Amygdala (tissue), 56 donors: ENCODE measurements at places on chromosomes 16 and 17.

DNA sequence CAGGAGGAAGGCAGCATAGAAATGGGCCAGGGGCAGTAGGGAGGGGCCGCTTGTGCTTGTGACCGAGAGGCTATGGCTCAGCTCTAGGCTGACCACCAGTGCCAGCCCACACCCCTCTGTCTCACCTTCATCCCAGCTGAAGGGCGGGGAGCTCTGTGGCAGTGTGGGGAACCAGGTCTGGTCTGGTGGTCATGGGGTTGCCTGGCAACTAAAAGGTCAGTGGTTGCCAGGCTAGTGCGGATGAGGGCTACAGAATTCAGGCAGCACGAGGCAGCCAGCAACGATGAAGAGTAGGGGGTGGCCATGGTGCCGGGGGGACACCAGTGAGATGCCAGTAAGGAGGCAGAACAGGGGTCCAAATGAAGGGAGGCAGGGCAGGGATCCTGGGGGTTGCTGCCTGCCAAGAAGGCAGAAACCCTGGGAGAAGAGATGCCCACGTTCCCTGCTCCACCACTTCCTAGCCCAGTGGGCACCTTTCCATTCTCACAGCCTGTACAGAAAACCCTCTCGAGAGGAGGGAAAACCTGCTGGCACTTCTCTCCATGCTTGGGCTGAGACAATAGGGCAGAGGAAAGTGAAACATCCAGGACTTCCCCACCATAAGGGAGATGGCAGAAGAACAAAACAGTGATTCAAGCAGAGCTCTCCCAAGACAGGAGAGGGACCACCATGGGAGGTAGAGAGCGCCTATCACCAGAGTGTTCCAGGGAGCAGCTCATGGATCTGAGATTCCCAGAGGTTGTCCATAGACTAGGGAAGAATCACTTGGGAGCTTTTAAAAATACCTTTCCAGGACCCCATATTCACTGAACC is 39.7 kb downstream of the SRCIN1 start:
- DNase-seq = no peak

- DNase-seq = no peak
Measured at GRCh38 chr17:28008513-28008912, 34.0 kb upstream of the NLK start.

DNA sequence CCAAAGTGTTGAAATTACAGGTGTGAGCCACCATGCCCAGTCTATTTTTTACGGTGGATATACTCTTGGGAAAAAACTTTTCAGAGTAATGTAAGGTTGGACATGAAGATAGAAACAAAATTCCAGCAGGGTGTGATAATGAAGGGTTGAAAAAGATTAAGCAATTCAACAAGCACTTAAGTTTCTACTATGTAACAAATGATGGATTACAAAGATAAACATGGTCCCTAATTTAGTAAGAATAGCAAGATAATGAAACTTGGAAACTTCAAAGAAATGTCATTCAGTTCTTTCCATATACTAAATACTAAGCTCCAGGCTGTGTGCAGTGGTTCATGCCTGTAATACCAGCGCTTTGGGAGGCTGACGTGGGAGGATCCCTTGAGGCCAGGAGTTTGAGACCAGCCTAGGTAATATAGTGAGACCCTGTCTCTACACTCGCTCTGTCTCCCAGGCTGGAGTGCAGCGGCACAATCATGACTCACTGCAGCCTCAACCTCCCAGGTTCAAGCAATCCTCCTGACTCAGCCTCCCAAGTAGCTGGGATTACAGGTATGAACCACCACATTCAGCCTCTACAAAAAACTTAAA is 31.0 kb downstream of the PSMD12 start:
- no peak for DNase-seq

GRCh38 chr17:10579270-10579669 is 29.8 kb upstream of the MYH2 start:
- DNase-seq = no peak

- no peak for DNase-seq
Measured at GRCh38 chr16:88536971-88537751, 33.0 kb upstream of the ZC3H18 start.

- DNase-seq = no peak
Measured at GRCh38 chr16:64364894-64365293, 757.0 kb downstream of the CDH11 start.

DNA sequence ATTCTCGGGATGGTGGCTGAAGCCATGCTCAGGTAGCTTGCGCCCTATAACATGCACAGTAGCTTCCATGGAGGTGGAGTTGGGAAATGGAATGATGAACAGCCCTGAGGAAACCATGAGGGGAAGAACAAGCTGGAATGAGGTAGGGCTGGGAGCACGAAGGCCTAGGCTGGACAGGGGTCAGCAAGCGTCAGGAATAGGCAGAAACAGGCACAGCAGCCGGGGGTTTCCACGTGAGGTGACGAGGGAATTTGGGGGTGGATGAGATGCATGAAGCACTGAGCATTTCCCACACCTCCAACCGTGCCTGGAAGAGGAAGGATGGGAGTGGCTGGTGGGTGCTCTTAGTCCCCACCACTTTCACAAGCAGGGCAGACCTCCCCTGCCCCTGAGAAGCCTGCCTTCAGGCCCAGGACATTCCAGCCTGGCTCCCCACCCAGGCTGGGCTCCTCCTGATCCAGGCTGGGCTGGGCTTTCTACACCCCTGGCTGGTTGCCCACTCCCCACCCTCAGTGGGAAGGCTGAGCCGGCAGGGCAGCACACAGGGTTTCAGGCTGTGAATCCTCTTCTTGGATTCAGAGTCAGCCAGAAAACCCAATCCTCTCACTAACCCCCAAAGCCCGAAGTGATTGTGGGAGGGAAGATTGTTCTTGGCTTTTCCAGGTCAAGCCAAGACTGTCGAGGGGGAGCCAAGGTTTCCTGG is 21.9 kb downstream of the PLEKHG4 start:
- no peak for DNase-seq

DNA sequence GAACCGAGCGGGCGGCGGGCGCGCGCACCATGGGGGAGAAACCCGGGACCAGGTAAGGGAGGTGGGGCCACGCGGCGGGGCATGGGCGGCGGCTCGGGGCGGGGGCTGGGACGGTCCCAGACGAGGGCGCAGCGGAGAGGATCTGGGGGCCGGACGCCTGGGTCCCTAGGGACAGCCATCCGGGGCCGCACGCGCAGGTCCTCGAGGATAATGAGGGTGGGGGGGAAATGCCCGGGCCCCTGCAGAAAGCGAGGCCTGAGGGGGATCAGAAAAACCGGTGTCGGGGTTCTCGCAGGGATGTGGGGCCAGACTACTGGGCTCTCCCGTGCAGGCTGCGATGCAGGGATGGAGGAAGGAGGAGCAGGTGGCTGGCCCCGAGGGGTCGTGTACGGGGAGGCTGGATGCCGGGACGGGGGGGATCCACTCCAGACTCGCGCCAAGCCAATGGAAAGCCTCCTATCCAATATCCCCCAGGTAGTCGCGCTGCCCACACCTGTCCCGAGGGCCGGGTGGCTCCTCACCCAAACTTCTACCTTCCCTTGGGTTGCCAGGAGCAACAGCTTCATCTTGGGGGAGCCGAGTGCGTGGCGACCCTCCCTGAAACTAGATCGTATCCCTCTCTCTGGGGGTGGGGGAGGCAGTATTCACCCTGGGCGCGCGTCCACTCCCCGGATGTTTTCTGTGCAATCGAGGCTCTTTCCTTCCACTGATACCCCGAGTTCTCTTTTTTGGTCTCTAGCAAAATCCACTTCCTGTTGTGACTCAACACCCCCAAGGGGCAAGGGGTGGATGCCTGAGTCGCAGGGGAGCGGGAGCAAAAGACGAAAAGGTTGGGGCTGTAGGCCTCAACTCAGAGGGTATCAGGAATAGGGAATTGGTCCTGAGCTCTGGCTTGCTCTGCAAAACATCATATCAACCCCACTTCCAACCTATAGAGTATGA is 532 bp downstream of the ARRB2 start:
- DNase-seq = no peak

- DNase-seq = no peak
Measured at GRCh38 chr16:89371968-89372634, 118.3 kb downstream of the ANKRD11 start.

DNA sequence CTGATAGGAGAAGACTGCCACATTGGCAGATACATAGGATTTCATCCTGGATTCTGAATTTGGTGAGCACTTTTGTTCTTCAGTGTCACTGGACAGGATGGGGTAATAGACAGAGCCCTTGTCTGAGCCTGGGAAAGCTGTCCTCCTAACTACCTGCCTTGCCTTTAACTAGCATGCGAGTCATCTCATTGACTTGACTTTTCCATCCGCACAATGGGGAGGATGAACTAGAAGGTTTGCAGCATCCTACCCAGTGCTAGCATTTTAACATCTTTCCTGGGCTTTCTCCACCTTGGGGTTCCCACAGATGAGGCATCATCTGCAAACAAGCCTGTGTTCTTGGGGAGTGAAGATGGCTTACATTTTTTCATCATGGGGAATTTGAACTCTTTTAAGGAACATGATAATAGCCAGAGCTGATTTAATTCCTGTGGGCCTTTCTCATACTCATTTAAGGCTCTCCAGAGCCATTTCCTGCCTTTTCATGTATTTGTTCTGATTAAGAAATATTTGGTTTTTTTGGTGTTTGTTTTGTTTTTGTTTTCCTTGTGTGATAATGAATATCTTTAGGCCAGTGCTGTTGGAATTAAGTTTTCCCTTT is 139.5 kb downstream of the MSI2 start:
- DNase-seq = no peak

DNA sequence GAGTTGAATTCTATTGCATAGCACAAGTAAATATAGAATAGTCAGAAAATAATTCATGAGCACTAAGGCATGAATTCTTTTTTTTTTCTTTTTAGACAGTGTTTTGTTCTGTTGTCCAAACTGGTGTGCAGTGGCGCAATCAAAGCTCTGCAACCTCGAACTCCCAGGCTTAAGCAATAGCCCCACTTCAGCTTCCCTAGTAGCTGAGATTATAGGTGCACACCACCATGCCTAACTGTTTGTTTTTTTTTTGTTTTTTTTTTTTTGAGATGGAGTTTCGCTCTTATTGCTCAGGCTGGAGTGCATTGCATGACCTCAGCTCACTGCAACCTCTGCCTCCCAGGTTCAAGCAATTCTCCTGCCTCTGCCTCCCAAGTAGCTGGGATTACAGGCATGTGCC is 16.6 kb downstream of the TUBD1 start:
- no peak for DNase-seq

- DNase-seq = no peak
Measured at GRCh38 chr16:72166151-72166550, 5.8 kb downstream of the PMFBP1 start.

DNA sequence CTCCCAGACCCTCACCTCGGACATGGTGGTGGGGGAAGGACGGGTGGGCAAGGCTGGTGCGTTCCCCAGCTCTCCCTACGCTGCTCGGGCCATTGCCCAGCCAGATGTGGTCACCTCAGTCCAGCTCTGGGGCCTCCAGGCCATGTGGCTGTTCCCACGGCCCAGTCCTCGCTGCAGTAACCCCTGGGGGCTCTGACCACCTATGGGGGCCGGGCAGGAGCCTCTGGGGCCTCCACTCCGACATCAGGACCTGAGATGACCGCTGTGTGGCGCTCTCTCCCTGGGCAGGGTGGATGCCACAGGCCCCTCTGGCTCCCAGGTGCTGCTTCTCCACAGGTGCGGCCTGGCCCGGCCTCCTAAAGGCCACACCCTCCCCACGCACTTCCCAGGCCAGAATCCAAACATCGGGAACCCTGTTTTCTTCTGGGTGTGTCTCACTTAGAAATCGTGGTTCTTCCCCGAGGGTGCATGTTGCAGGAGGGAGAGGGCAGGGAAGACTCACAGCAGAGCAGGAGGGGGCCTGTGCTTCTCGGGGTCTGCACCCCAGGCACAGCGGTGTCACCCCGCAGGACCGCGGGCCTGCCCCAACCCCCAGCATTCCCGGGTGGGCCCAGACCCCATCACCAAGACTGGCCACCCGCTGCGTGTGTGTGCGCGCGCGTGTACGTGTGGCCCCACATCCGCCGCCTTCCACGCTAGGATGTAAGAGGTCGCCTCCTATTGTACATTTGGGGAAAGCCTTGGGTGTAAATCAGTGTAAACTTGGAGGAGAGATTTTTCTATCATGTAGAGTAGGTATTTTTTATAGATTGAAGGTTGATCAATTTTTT is 5.9 kb upstream of the CAPN15 start:
- no peak for DNase-seq

- DNase-seq = no peak
Measured at GRCh38 chr17:9187828-9188227, 166.5 kb downstream of the NTN1 start.

GRCh38 chr17:69367298-69367697 is 40.4 kb upstream of the ABCA5 start:
- DNase-seq = no peak

GRCh38 chr17:41579484-41580243 is 7.0 kb downstream of the KRT14 start:
- no peak for DNase-seq

- DNase-seq = no peak
Measured at GRCh38 chr16:27703545-27703944, 153.6 kb downstream of the KATNIP start.

DNA sequence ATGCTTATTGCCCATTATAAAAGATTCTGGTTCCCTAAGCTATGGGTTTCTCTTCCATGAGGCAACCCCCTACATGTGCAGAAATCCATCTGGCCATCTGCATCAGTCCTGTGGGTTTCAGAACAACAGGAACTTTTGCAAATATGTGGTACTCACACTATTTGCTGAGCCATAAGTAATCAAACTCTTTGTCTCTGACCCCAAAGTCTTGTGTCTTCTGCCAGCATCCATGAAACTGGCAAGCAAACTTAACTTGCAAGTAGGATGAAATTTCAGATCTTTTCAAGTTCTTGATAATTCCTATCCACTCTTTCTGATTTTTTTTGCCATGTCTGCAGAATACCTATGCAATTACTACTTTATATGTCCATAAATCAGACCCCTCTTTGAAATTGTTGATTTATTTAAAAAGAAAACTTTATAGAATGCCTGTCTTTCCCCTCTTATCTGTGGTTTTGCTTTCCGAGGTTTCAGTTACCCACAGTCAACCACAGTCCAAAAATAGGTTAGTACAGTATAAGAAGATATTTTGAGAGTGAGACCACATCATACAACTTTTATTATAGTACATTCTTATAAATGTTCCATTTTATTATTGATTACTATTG is 158.4 kb upstream of the IRX3 start:
- DNase-seq = no peak

DNA sequence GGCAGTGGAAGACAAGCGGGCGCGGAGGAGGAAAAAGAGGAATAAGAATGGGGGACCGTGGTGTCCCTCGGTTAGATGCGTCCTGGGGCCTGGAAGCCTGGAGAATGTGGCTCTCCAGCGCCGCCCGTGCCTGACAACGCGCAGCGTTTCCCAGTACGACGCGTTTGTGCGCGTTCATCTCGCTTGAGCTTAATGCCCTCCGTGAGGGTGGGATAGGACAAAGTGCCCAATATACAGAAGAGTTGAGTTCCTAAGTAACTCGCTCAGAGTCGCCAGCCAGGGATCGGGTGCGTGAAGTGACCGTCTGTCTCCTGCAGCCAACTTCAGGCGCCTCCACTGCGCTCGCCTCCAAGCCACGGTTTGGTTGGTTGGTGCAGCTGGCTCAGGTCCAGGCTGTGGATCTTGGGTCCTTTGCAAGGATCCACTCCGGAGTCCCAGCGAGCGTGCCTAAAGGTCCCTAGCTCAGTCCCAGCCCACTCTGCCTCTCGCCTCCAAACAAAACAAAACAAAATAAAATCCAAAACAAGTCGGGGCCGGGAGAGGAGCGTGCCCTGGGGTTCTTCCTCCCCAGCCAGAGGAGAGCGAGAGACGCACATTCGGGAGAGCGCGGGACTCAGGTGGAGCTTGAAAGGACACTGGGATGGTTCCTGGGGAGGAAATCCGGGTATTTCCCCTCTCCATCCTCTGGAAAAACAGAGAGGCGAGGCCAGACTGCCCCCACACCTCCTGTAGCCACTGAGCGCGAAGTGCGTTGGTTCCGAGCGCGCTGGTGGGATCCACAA is 974 bp downstream of the GALR2 start:
- DNase-seq = no peak

- no peak for DNase-seq
Measured at GRCh38 chr17:46159686-46160085, 33.5 kb downstream of the KANSL1 start.
